ENCODE measurements at places on chromosomes 1 and 21.

DNA sequence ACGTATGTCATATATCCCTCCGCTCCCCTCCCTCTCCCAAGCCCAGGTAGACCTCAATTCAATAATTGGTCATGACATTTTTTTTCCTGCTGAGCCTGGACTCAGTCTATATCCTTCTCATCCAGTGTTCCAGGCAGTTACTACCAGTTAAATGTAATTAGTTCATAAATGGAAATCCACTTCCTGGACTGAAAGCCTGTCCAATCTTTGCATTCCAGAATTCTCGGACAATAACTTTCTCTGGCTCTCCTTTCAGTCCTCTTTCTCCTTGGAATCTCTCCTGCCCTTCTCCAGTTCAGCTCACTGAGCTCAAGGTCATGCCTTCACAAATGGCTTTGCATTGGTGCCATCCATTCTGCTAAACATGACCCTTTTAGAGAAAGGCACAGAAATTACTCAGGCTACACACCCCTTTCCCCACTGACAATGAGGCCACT, 34.8 kb downstream of the VWA5B1 start:
- DNase-seq, result no peak

- no peak for DNase-seq
Observed at GRCh38 chr1:239879321-239880170, 212.1 kb upstream of the FMN2 start.

GRCh38 chr1:157237981-157238380, 99.8 kb upstream of the ETV3 start:
- DNase-seq, result no peak

- no peak for DNase-seq
Observed at GRCh38 chr1:228999446-229000170, 264.3 kb downstream of the RHOU start.

DNA sequence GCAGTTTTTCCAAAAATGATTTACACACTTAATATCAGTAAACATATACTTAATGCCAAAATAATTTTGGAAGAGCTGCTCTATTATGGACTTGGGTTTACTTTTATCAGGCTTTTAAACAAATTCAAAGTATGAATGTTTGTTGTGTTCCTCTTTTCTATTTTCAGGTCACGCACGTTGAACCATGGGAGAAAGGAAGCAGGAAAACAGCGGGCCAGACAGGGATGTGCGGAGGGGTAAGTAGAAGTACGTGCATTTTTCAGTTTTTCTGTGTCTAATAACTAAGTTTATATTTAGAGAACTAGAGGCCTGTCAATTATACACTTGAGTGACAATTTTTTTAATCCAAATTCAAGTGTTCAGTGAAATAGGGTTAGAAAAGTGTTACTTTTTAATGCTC, 3.4 kb downstream of the PRPF38B start:
- no peak for DNase-seq

GRCh38 chr1:211135342-211135950, 1.5 kb upstream of the KCNH1 start:
- DNase-seq, result peak; percentile 4

- DNase-seq, result no peak
Observed at GRCh38 chr1:71899881-71900280, 382.5 kb downstream of the NEGR1 start.

- no peak for DNase-seq
Observed at GRCh38 chr21:32549440-32549839, 35.9 kb downstream of the TCP10L start.

GRCh38 chr1:224544346-224545110, 71.6 kb upstream of the CNIH3 start:
- no peak for DNase-seq

DNA sequence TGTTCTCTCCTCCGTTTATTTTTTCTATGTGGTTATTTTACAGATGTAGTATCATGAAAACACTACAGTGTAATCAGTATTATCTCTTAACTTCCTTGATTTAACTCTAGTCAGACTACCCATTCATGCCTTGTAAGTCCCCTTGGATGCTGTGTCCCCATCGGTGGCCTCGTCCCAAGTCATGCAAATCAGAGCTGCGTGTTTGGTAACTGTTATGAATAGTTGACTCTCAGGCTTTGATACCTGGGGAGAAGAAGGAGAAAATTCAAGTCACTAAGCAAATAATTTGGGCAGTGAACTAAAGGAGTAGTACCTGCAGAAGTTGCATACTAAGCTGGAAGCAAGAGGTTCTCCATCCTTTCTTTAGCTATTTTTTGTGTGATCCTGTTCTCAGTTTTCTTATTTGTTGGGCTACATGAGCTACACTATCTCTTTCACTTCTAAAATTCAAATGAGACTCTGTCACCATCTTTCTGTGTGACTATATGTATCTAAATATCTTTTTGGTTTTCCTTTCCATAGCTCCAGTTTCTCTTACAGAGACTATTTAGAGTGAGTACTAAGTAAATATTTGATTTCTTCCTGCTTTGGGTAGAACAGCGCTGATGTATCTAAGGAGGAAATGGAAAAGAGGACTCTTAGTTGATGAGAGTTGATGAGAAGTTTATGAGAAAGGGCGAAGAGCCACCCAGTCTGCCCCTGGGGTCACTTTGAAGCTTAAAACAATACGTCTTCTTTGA, 50.9 kb downstream of the VANGL2 start:
- DNase-seq, result no peak

GRCh38 chr1:59692591-59692990, 122.2 kb upstream of the HOOK1 start:
- DNase-seq, result no peak

DNA sequence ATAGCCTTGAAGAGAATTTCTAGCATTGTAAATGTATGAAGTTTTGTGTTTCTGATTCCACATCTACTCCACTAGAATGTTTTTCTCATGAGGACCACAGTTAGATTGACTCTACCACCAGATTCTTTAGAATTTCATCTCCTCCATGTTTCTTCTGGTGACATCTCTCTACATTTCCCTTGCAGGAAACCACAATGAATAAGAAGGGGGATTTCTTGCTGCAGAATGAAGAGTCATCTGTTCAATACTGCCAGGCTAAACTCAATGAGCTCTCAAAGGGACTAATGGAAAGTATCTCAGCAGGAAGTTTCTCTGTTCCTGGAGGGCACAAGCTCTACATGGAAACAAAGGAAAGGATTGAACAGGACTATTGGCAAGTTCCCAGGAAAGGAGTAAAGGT, 18.6 kb downstream of the GBP6 start:
- no peak for DNase-seq

GRCh38 chr1:111948209-111949171, 41.0 kb downstream of the KCND3 start:
- no peak for DNase-seq

DNA sequence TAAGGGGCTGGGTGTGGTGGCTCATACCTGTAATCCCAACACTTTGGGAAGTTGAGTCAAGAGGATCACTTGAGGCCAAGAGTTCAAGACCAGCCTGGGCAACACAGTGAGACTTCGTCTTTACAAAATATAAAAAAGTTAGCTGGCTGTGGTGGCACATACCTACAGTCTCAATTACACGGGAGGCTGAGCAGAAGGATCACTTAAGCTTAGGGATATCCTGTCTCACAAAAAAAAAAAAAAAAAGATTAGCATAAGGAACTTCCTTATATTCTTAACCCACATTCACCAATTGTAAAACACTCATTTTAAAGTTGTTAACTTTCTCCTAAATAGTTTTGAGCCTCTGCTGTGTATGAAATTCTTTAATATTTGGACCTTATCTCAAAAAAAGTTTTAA, 53.1 kb downstream of the ABCD3 start:
- no peak for DNase-seq

GRCh38 chr1:41245659-41246058, 3.6 kb upstream of the SCMH1 start:
- DNase-seq, result no peak

- DNase-seq, result no peak
Observed at GRCh38 chr1:4061521-4062031, 161.5 kb upstream of the C1orf174 start.

DNA sequence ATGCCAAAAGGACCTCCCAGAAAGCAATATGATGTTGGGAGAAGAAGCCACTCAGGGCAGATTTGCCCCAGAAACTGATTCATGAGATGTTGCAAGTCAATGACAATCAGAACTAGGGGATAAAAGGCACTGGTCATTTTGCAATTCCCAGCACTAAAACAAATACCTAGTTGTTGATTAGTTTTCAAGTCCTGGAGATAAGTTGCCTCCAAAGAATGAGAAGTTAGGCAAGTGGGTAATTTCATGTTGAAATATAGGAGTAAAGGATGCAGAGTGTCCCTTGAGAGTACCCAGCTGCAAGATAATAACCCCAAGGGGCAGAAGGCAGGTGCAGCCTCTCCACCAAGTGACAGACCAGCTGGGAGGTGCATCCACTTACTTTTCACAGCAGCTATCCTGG, 363.6 kb downstream of the PBX1 start:
- no peak for DNase-seq

- no peak for DNase-seq
Observed at GRCh38 chr1:38152351-38153065, 105.9 kb upstream of the POU3F1 start.

GRCh38 chr1:30660241-30660640, 63.1 kb downstream of the MATN1 start:
- DNase-seq, result no peak

DNA sequence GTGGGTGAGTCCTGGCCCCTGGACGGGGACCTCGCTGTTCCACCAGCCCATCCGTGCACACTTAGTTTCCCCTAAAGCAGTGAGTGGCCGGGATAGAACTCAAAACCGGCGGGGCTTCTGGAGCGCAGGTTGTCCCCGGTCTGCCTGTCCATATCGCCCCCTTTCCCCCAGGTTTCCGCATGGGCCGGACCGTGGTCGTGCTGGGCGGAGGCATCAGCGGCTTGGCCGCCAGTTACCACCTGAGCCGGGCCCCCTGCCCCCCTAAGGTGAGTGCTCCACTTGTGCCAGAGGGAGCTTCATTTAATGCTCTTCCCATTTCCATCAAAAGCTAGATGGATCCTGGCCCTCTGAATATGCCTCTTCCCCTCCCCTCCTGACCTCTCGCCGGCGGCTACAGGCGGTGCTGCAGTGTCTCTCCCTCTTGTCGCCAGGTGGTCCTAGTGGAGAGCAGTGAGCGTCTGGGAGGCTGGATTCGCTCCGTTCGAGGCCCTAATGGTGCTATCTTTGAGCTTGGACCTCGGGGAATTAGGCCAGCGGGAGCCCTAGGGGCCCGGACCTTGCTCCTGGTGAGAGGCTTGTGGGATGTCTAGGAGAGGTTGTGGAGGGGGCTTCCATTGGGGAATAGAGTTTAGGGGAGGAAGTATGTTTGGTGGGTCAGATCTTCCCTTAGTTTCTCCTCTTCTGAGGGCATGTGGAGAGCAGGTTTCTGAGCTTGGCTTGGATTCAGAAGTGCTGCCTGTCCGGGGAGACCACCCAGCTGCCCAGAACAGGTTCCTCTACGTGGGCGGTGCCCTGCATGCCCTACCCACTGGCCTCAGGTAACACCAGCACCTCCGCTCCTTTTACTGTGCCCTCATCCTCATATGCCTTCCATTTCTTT, 683 bp downstream of the PPOX start:
- DNase-seq, result no peak
